ENCODE measurements at places on chromosomes 5 and 9.

GRCh38 chr5:127292030-127292735, 1.6 kb downstream of the MEGF10 start:
- no peak for DNase-seq

GRCh38 chr9:115615000-115615401, 497.0 kb upstream of the TNC start:
- no peak for DNase-seq

DNA sequence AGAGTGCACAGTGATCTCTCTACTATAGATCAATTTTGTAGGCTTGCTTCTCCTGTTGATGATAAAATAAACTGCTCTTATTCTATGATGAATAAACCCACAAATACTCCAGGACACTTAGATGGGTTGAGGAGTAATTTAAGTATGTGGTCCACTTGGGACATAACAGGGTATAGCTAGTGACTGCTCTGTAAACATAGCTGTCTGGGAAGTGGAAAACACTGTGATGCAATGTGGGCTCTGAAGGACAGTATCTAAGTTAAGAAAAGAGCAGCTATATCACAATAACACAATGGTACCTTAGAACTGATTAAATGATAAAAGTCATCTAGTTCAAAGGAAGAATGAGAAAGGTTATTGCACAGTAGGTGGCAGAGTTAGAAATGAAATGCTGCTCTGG, 294.3 kb upstream of the HAPLN1 start:
- no peak for DNase-seq

GRCh38 chr5:7759951-7760580, 90.9 kb downstream of the CFAP90 start:
- DNase-seq, result no peak

GRCh38 chr5:18465833-18466681, 831.8 kb downstream of the TAF11L14 start:
- DNase-seq, result no peak

- DNase-seq, result no peak
Measured at GRCh38 chr9:135216791-135217441, 129.4 kb downstream of the OLFM1 start.

DNA sequence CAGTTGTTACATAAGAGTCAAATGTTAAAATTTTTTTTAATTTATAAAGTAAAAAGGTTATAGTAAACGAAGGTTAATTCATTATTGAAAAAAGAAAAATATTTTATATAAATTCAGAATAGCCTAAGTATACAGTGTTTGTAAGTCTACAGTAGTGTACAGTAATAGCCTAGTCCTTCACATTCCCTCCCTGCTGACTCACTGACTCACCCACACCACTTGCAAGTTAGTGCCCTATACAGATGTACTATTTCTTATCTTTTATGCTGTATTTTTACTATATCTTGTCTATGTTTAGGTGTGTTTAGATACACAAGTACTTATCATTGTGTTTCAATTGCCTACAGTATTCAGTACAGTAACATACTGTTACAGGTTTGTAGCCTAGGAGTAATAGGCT, 57.6 kb downstream of the MAMDC2 start:
- DNase-seq, result no peak

GRCh38 chr5:89994266-89994665, 415.3 kb downstream of the CETN3 start:
- no peak for DNase-seq

DNA sequence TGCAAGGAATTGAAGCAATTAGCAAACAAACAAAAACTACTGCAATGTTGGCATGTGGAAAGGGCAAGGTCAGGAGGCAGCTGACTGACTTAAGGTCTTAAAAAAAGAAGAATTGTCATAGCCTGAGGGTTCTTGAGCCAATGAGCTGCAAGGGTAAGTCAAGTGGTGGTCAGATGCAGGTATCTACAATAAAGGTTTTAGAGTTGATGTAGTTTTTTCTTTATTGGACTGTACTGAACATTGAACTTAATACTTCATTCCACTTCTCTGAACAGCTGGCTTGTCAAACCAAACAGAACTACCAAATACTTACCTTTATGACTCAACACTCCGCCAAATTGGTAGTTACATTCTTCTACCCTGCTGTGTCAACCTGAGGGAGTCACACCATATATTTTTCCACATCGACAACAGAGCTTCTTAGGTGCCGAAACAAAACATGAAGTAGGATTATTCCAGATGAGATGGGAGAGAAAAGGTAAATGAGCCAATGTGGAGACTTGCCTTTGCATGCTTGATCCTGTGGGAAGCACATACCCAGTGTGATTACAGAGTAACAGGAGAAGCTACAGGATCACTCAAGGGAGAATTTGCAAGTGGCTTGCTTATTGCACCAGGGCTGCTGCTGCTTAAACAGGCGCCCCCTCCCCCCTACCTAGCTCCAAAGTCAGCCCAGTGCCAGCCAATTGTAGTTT, 35.3 kb downstream of the EQTN start:
- DNase-seq, result no peak

GRCh38 chr5:83687124-83687619, 33.5 kb downstream of the HAPLN1 start:
- no peak for DNase-seq

GRCh38 chr9:113587471-113588031, 124.0 kb downstream of the RGS3 start:
- DNase-seq, result no peak

GRCh38 chr5:39561421-39561820, 136.6 kb upstream of the DAB2 start:
- DNase-seq, result no peak

DNA sequence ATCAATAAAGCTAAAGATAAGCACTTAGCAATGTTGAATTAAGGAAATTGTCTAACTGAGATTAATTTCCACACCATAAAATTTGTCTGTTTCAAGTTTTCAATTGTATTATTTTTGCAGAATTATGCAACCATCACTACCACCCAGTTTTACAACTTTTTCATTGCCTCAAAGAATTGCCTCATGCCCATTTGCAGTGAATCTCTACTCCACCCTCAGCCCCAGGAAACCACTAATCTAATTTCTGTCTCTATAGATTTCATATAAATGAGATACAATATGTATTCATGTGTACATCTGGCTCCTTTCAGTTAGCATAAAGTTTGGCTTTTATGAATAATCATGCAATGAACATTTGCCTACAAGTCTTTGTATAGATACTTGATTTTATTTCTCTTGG, 72.9 kb downstream of the PTCD2 start:
- DNase-seq, result no peak

DNA sequence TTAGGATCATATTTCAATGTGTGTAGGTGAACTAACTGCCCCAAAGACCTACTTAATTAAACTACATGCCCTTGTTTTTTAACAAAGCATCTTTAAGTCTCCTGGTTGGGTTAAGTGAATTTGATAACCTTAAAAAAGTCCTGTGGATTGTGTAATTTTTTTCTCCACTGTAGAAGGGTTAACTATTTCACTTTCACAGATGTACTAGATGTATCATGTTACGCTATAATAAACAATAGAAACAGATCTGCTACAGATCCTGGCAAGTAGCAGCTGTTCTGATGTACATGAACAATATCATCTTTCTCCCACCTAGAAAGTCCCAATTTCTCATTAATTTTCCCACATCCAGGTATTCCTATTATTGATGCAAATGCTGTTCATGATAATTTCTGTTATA, 18.9 kb downstream of the KIF24 start:
- no peak for DNase-seq

DNA sequence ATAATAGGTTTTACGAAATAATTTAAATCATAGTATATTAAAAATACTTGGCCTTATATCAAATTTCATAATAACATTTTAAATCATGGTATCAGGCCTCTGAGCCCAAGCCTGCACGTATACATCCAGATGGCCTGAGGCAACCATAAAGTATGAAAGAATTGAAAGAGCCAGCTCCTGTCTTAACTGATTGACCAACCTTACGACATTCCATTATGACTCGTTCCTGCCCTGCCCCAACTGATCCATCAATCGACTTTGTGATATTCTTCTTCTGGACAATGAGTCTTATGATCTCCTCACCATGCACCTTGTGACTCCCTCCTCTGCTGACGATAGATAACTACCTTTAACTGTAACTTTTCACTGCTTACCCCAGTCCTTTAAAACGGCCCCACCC, 545.0 kb downstream of the MTRR start:
- DNase-seq, result no peak

DNA sequence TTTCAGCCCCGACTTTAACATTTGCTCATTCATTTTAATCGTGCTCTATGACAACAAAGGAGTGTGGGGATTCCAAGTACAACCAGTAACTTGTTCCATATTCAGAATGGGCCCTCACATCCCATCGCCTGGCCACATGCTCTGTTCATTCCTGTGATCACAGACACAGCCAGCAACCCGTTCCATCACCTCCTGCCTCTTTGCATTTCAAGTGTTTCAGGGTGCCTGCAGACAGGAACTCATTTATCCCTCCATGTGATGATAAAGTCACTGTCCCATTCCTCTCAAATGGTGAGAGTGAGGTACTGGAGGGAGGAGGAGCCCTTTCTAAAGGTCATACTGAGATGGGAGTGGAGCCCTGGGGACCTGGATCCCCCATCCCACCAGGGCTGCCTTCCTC, 571.1 kb downstream of the MAT2B start:
- DNase-seq, result no peak

DNA sequence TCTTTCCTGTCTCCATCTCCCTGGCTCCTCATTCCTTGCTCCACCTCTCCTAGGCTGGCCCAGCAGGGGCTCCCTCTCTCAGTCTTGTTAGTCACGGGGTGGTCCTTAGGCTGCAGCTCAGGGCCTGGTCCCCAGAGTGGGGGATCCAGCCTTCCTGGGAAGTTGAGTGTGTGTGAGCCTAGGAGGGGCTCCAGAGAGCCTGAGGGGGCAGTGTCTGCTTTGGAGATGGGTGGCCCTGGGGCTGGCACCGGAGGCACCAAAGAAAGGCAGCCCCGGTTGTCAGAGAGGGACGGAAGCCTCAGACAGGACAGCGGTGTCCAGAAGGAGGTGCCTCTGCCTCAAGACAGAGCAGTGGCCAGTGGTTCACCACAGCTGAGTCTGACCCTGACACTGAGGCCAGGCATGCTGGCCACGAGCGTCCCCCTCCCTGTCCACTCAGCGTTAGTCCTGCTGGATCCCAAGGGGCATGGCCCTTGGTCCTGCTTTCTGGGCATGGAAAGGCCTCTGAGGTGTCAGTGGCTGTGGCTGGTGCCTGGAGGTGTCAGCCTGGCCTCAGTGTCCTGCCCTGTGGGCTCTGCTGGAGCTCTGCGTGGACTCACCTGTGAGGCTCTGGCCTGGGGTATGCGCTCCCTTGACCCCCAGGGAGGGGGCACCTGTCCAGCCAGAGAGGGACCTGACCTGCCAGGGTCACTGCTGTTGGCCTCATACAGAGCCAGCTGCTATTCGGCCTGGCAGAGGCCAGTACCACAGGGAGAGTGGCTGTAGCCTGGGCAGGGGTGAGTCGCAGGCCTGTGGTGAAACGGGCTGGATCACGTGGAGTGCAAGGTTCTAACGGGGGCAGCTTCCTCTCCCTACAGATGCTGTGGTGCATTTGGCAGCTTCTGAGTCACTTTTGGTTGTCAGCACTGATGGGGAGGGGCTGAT, 130.6 kb downstream of the CACNA1B start:
- no peak for DNase-seq

- DNase-seq, result no peak
Measured at GRCh38 chr9:94097788-94098414, 13.6 kb downstream of the PTPDC1 start.

DNA sequence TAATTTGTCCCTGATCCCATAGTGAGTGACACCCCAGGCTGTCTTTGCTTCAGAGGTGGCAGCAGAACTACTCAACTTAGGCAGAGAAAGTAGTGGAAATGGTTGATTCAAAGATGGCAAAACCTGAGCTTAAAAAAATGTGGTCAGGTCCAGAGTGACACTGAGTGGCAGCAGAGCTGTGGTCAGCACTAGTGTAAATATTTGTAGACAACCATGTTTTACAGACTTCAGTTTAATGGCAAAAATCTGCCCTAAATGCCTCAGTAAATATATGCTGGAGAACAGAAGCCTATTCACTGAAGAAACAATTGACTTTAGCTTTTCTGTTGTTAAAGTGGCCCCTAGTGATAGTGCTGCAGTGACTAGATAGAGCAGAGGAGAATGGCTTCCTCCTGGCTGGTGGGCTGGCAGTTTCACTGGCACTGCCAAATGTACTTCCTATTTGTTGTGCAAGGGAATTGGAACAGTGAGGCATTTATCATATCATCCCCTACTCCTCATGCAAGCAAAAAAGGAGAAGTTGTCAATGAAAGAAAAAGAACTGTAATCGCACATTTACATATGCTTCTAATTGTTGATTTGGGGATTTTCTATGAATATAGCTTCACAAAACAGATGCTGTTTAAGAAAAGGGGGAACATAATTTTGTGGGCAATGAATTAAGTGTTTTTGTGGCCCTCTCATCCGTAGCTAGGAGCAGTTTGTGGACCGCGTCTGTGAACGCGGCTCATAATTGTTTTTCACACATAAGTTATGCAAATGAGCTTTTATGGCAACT, 12.0 kb downstream of the PBX3 start:
- DNase-seq, result no peak

- DNase-seq, result no peak
Measured at GRCh38 chr5:66757219-66757833, 161.1 kb downstream of the MAST4 start.

- DNase-seq, result peak; percentile 59
Measured at GRCh38 chr9:129863059-129863690, 27.9 kb downstream of the USP20 start.

DNA sequence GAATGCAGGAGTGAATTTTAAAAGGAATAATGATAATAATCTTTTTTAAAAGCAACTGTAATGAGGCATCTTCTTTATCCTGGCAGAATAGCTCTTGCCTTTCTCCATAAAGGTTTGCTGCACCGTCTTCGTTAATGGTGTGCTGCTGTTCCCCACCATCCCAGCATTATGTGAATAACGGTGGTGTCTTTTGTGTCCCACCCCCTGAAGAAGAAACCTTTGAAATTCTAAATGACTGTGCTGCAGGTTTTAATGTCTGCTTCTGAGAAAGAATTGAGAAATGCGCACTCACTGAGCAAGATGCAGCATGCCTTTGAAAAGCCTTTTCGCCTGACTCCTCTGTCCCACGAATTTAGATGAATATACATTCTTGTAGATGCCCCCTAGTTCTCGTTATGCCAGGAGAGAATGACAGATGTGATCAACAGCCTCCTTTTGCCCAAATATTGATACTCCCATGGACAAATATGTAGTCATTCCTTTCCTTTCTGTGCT, 246.1 kb upstream of the ZNF462 start:
- no peak for DNase-seq

DNA sequence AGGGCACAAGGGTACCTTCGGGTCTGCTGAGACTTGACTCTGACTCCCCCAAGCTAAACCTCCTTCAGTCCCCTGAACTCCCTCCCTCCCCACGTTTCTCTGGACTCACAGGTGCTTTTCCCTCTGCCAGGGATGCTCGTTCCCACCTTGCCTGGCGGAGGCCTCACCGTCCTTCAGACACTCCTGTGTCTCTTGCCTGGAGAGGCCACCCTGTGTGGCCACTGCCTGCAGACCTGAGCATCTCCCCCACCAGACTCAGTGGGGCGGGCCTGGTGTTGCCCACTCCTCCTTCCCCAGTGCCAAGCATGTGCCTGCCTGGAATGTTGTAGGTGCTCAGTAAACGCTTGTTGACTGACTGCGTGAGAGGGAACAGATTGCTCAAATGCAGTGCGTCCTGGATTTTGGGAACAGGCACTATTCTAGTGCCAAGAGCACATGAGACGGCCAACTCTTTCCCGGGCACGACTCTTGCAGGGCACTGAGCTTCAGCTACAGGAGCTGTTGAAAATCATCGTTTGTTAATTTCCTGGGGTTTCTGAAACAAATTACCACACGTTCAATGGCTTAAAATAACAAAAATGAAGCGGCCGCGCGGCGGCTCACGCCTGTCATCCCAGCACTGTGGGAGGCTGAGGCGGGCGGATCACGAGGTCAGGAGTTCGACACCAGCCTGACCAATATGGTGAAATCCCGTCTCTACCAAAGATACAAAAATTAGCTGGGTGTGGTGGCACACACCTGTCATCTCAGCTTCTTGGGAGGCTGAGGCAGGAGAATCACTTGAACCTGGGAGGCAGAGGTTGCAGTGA, 71.0 kb upstream of the BARHL1 start:
- no peak for DNase-seq

Measured in stimulated activated effector memory CD8-positive, alpha-beta T cell treated with anti-CD3 and anti-CD28 coated beads, Interleukin-12 subunit alpha, Interleukin-12 subunit beta, amount 100 ng/mL, for 72 hours (primary cell).